ENCODE measurements at places on chromosomes 3 and 15. TPM values are rescaled to one million over a fixed set of nuclear protein-coding genes. Genes with fewer than 3 reads are reported as not detected.

The ZSCAN2 gene
- 13.2 TPM for total RNA-seq

The CALML4 gene
- total RNA-seq = 9.3 TPM

The ENTPD3 gene
- total RNA-seq = 0.84 TPM

The CCR8 gene
- not detected for total RNA-seq

The C3orf70 gene
- total RNA-seq = 2.8 TPM

Measured in omental fat pad (tissue), 4 donors.